ENCODE measurements at places on chromosomes 1 and 21.
A peak's percentile ranks its signal among the peaks of the same experiment; 100 is the strongest.

DNA sequence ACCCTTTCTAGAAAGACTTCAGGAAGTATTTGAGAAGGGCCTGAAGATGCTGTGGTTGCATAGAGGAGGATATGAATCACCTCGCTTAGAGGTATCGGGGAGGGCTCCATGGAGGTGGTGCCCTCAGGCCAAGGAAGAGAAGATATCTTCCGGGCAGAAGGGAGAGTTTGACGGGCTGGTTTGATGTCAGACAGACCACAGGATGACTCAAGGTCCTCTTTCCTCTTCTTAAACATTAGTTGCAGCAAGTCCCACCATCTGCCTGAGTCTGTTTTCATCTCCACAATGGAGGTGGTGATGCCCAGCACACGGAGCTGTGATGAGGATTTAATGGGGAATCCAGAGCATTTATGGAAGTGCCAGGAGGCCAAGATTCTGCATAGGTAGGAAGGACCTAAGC lies 25.1 kb upstream of the RUNX3 start:
- DNase-seq = peak; percentile 92

- no peak for DNase-seq
Observed at GRCh38 chr21:34223376-34223775, 140.4 kb upstream of the KCNE2 start.

DNA sequence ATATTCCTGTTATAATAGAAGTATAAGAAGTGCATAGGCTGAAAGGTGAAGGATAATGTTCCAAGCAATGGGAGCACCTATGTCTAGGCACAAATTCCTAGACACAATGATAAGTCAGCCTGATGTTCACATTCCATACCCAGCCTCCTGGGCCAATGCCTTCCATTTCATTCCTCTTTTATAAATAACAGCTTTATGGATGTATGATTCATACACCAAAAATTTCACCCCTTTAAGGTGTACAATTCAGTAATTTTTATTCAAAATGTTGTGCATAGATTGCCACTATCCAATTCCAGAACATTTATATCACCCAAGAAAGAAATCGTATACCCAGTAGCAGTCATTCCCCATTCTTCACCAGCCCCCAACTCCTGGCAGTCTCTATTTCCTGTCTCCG lies 118.8 kb downstream of the BRINP2 start:
- DNase-seq = no peak

GRCh38 chr1:238119060-238119459 lies 228.3 kb upstream of the ZP4 start:
- no peak for DNase-seq

DNA sequence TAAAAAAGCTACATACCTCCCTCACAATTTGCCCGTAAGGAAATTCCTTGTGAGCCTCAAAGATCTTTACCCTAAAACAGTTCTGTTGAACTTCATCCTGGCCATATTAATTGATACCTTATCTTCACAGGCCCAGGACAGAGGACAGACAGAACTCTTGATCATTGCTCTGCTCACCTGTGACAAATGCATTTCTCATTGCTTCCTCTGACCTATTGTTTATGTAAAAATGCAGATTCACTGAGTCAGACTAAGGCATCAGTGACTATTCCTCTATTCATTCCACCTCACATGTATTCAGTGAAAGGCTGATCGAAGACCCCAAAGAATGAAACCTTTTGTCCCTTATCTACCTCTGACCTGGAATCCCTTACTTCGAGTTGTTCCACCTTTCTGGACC lies 61.0 kb downstream of the BACH1 start:
- no peak for DNase-seq

DNA sequence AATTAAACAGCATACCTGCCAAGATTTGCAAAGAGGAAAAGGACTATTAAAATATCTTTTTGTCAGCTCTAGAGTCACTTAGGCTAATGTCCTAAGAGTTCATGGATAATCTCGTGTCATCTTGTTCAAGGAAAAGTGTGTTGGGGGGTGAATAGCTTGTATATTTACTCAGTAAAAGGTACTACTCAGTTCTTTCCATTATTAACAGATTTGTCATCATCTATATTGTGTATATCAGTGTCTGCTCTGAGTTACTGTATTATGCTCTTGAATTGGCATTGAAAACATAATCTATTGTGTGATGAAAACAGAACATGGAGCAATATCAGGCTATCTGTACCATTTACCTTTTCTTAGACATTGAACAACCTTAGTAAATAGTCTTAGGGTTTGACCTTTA lies 41.9 kb downstream of the SMG7 start:
- no peak for DNase-seq

- no peak for DNase-seq
Observed at GRCh38 chr1:59007429-59007819, 223.6 kb upstream of the JUN start.

- no peak for DNase-seq
Observed at GRCh38 chr1:46575300-46575699, 23.9 kb upstream of the KNCN start.

GRCh38 chr1:246364415-246364941 lies 142.6 kb downstream of the SMYD3 start:
- DNase-seq = no peak

GRCh38 chr1:158686111-158687009 lies at the start of gene SPTA1:
Gene SPTA1, minus strand, starts transcription at chr1:158686715. Its CDS starts 198 bp downstream, at chr1:158686517.
- DNase-seq = no peak

- DNase-seq = no peak
Observed at GRCh38 chr1:164858096-164858632, 299.2 kb downstream of the PBX1 start.

- peak; percentile 26 for DNase-seq
Observed at GRCh38 chr21:26845066-26845758, at the start of gene ADAMTS1. Gene ADAMTS1, minus strand, starts transcription at chr21:26845409. Its CDS starts 455 bp downstream, at chr21:26844954.

- DNase-seq = no peak
Observed at GRCh38 chr1:11559591-11559970, 80.6 kb downstream of the DISP3 start.

DNA sequence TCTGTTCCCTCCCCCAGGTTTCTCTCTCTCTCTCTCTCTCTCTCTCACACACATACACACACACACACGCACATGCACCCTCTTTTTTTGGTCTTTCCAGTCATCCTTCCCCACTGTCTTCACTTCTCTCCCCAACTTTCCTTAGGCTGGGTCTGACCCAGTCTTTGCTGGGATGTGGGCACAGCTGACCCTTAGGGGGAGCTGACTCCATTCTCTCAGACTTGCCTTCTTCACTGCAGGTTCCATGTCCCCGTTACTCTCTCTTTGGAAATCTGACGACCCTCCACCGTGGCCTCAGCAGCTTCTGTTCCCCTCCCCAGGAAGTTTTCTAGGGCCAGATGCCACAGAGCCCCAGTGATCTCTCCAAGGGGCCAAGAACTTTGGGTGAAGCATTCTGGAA lies 2.1 kb downstream of the DISP3 start:
- no peak for DNase-seq

- DNase-seq = peak; percentile 79
Observed at GRCh38 chr1:150561254-150561973, 12.2 kb downstream of the ADAMTSL4 start.

DNA sequence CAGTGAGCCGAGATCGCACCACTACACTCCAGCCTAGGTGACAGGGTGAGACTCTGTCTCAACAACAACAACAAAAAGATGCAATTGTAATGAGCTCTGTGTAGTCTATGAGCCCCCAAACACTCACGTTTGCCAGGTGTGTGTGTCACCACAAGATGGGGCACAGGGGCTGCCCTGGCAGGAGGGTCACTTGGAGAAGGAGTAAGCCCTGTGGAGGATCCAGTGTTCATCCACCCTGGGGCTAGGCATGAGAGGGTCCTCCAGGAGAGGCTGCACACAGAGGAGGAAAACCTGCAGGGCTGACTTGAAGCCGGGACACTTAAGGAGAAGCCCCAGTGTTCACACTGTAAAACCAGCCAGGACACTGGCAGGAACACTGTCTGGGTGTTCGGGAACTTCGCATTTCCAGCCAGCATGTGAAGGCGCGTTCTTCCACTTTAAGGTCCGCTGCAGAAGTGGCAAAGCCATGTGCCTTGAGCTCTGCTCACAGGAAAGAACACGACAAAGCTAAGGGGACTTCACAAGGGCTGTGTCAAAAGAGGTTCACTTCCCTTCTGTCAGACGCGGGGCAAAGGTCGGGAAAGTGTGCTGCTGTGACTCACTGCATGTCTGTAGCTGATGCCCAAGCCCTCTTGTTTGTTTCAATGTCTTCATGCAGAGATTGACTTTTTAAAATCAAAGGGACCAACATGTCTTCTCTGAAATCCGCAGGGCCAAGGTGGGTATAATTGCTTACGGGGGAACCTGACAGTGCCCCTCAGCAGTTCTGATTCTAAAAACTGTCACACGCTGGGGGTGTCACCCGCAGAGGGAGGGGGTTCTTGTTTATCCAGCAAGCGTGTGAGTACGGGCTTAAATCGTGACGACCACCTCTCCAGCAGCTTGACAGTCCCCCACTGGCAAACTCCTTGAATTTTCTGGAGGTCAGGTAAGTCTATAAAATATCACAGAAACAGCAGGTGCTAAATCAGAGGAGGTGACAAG lies 102.8 kb downstream of the RIPK4 start:
- DNase-seq = peak; percentile 23

DNA sequence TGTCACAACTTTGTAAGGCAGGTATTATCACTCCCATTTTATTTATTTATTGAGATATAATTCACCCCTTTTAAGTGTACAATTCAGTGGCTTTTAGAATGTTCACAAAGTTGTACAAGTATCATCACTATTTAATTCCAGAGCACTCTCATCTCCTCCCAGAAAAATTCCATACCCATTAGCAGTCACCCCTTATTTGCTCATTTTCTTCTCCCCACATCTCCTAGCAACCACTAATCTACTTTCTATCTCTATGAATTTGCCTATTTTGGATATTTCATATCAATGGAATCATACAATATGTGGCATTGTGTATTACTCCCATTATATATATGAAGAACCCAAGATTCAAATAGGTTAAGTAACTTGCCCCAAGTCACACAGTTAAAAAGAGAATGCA lies 7.0 kb downstream of the DSTYK start:
- DNase-seq = no peak

DNA sequence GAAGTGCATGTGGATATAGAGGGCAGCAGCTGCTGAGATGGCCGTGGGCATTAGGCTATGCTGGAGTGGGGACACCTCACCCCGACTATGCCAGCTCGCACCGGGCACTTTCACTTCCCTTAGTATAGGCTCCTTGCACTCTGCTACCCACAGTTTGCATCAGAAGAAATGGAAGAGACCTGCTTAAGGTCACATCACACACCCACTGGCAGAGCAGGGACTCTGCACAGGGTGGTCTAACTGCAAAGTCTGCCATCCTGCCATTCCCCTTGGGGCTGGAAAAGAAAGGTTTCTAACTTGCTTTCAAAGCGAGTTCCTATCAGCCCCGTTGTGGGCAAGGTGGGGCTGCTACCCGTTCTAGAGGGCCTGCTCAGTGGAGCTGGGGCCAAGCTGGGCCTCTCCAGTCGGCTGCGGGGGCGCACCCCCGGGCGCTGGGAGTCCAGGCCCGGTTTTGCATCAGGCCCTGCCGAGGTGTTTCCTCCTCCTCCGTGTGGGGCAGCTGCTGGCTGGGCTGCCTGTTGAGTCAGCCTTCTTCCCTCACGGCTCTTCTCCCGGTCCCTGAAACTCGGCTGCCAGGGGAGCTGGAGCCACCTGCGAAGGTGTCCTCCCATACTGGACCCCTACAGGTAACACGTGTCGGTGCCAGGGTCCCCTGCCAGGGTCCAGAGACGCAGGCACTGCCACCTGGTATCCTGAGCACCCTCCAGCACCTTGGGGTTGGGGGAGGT lies at the start of gene SYTL1:
TSS of gene SYTL1 (plus strand) at position 498 of the 728 bp plus-strand sequence. CDS start 3,313 bp downstream, outside the sequence.
- DNase-seq = peak; percentile 85

GRCh38 chr1:229064320-229065168 lies 206.4 kb upstream of the RAB4A start:
- DNase-seq = no peak

DNA sequence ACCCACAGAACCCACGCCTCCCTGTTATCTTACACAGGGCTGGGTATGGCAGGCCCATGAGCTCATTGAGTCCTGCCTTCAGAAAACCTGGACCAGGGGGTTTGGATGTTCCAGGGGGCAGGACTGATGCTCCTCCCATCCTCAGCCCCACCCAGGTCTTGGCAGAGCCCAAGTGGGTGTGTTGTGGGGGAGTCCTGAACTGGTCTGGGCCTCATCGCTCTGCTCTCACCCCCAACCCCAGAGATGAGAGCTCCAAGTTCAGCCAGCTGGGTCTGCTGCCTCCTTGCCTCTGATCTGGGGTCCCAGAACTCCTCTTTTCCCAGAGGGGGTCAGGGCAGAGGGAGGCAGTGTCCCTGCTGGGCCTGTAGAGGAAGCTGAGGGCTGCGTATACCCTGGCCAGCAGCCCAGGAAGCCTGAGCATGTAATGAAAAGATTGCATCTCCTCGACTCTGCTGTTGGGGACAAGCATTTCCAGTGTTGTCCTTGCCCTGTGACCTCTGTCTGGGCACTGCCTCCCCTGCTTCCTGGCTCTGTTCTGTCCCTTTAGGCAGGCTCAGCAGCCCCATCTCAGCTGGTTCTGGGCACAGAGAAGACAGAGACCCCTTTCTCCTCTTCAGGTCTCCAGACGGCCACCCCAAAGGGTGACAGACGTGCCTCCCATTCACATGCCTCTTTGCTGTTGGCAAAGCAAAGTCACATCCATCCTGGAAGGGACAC lies 54.7 kb upstream of the EPS8L3 start:
- DNase-seq = no peak

- no peak for DNase-seq
Observed at GRCh38 chr1:204196068-204196795, at the start of gene KISS1. Gene KISS1, minus strand, starts transcription at chr1:204196491. Its CDS starts 3,615 bp downstream, at chr1:204192876.

- DNase-seq = no peak
Observed at GRCh38 chr1:203380420-203381150, 29.7 kb upstream of the FMOD start.

DNA sequence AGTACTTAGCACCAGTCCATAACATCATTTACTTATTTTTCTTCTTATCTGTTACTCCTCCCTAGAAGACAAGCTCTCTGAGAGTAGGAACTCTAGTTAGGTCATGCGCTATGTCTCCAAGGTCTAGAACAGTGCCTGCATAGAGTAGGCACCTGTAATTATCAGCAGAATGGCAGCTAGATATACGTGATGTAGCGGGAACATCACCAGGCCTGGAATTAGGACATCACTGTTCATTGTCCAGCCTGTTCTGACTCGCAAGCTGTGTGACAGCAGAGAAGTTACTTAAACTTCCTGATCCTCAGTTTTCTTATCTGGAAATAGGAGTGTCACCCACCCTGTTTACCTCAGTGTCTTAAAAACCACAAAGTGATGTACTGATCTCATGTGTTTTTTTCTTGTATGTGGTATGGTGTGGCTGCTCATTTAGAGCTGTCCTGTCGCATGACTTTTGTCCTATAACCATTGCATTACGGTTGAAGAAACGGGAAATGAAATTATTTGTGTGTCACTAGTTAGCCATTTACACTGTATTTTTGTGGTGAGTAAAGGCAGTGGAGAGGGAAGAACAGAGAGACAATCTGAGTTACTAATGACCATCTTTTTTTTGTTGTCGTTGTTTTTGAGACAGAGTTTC lies 37.1 kb upstream of the EXO1 start:
- DNase-seq = no peak

DNA sequence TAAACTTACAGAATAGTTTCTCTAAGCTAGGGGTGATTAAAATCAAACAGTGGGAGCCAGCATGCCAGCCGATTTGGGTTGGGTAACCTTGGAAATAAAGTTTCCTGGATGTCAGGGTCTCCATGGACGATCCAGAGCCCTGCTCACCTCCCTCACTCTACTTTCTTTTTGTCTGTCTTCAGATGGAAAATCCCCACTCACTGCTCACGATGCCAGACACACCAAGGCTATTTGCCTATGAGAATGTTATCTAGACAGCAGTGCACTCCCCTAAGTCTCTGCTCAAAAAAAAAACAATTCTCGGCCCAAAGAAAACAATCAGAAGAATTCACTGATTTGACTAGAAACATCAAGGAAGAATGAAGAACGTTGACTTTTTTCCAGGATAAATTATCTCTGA lies 13.9 kb downstream of the SLAMF7 start:
- DNase-seq = no peak

All from activated CD8-positive, alpha-beta T cell treated with anti-CD3 and anti-CD28 coated beads for 36 hours (primary cell).